ENCODE measurements at places on chromosomes 11 and 22.

- DNase-seq, result no peak
These were observed 473.5 kb downstream of the MIAT start for GRCh38 chr22:27130906-27131305.

GRCh38 chr11:119474682-119475596 is 52.0 kb upstream of the THY1 start:
- DNase-seq, result peak; percentile 79

GRCh38 chr22:29245626-29246385 is 22.0 kb downstream of the RHBDD3 start:
- DNase-seq, result peak; percentile 70

DNA sequence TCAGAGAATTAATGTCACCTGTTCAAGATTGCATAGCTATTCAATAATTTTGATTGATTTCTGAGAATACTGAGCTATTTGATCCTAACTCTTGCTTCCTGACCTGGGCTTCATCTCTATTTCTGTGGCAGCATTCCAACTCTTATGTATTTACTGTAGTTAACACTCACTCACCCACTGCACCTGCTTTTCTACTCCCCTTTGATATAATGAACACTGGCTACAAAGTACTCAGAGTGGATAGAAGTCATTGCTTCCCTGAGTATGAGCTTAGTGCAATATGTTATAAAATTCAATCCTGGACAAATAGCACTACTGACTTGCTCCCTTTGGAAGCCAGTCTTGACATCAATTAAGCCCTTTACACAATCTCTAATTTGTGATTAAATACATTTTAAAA is 117.2 kb downstream of the APIP start:
- DNase-seq, result no peak

GRCh38 chr11:504053-504993 is 2.7 kb downstream of the RNH1 start:
- no peak for DNase-seq

DNA sequence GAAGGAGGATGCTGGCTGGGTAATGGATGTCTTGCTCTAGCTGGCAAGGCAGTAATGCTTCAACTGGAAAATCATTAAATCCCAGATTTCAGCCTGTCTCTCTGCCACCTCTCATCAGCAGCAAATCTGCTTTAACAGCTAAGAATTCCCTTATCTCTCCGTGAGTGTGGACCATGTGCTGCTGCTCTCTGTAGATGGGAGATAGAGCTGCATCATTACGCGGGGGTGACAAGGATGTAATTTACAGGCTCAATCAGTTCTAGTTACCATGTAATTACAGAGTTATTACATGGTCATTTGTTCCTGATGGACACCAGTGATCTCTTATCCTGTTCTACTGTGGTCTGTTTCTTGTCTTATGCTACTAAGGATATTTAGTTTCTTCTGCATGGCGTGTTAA is 665.4 kb downstream of the NTM start:
- DNase-seq, result no peak

DNA sequence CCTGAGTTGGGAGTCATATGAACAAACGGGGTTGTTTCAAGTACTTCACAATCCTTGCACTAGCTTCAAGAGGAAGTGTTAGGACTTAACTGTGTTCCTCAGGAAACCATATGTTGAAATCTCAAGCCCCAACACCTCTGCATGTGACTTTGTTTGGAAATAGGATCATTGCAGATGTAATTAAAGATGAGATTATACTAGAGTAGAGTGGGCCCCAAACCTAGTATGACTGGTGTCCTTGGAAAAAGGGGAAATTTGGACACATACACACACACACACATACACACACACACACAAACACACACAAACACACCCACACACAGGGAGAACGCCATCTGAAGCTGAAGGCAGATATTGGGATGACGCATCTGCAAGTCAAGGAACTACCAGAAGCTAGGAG is 6.4 kb upstream of the CEP295 start:
- DNase-seq, result no peak

- DNase-seq, result no peak
These were observed 169.4 kb upstream of the ZBED5 start for GRCh38 chr11:11027288-11027687.

DNA sequence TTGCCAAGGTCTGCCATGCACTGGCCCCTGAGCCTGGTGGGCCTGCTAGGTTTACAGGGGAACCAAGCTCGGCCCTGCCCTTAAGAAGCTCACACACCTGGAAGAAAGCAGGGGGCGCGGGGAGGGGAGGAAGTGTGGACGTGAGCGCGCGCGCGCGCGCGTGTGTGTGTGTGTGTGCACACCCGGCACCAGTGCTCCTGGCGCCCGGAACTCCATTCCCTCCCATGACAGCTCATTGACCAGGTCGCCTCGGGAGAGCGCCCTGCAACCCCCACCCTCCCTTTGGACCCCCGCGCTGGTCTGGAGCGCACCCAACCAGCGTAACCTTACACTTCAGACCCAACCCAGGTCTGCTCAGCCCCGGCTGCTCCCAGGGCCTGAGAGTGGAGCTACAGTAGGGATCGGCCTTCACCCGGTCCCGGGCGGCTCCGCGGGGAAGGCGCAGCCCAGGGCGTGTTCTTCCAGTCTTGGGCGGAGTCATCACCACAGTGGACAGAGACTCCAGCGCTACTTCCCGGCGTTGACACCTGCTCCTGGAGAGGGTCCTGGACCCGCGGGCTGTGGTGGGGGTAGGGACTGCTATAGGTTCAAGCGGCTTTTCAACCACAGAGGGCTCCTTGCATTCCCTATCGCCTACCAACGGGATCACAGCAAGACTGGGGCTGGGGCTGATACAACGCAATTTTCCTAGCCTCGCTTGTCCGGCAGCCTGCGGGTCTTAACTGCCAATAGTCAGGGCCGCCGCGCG is 1.5 kb downstream of the GALNT18 start:
- DNase-seq, result peak; percentile 0

DNA sequence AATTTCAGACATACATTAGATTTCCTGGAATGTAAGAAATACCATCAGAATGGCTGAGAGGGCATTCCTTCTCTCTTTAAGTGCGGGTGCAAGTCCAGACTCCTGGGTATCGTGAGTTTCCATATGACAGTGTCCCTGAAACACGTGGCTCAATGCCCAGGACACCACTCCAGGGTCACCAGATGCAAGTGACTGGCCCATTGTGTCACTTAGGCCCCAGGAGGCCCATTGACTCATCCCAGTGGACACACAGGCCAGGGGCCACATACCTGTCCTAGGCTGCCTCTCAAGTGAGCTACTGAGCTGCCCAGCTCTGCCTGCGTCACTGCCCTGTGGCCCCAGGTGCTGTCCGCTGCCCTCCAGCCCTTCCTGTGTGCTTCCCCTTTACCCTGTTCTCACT is 18.5 kb downstream of the FBLN1 start:
- DNase-seq, result no peak

- no peak for DNase-seq
These were observed 87.8 kb upstream of the GALNT18 start for GRCh38 chr11:11709447-11710239.

DNA sequence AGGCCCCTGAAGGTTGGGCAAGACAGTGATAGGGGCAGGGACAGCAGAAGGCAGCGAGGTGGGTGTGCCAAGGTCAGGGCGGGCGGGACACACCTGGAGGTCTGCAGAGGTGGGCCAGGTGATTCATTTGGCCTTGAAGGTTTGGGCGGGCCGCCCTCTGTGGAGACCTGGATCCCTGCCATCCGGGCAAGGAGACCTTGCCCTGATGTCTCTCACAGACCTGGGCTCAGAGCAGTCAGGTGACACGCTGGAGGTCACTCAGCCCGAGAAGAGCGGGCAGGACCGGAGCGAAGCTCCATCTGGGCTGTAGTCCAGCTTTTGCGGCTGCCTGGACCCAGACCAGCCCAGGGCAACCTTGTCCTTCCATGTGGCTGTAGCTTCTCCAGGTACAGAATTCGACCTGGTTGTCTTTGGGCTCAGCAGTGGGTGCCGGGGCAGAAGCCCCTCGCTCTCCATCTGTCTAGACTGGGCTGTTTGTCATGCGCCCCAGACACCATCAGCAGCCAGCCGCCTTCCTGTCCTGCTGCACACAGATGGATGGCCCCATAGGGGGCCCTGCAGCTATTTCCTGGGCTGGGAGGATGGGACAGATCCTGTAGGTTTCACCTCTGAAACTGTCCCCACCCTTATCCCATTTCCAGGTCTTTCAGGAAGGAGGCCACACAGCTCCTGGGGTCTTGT is 3.1 kb downstream of the MRGPRG start:
- DNase-seq, result peak; percentile 38

DNA sequence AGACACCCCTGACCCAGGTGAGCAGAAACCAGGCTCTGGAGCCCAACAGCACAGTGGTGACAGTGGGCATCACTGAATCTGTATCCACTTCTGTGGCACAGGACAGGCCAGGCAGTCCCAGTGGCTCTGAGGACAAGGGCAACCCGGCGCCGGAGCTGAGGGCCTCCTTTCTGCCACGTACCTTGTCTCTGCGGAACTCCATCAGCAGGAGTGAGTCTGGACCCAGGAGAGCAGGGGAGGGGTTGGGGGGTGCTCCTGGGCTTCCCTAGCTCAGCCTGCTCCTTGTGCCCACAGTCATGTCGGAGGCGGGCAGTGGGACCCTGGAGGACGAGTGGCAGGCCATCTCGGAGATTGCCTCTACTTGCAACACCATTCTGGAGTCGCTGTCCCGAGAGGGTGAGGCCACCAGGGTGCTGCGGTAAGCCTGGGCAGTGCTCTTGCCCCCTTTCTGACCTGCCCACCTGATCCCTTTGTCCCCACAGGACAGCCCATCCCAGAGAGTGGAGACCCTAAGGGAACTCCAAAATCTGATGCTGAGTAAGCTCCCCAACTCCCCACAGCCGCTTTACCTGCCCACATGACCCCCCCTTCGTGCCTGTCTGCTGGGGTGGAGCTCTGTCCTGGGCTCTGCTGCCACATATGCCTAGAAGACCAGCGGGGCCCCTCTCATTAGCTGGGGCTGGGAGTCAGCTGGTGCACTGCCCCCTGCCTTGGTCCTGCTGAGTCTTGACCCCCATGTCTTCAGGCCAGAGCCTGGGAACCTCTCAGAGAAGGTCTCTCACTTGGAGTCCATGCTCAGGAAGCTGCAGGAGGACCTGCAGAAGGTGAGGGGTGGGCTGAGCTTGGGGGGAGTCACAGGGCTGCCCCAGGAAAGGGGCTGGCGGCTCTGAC is 12.0 kb downstream of the SIPA1 start:
- DNase-seq, result no peak

DNA sequence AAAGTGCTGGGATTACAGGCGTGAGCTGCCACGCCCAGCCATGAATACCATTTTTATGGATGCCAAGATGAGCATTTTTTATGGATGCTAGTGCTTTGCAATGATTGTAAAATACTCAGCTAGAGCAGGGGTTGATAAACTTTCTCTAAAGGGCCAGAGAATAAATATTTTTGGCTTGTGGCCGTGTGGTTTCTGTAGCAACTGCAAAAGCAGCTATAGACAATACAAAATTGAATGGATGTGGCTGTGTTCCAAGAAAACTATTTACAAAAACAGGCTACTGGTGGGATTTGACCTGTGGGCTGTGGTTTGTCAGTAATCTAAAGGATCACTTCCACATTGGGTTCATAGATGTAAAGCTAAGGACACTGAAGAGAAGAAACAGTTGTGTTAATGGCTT is 56.0 kb downstream of the COMMD9 start:
- no peak for DNase-seq

GRCh38 chr22:44395118-44396005 is 82.6 kb upstream of the SHISAL1 start:
- no peak for DNase-seq

All from A673 (cell line).